ENCODE measurements at places on chromosomes 2 and 18.

DNA sequence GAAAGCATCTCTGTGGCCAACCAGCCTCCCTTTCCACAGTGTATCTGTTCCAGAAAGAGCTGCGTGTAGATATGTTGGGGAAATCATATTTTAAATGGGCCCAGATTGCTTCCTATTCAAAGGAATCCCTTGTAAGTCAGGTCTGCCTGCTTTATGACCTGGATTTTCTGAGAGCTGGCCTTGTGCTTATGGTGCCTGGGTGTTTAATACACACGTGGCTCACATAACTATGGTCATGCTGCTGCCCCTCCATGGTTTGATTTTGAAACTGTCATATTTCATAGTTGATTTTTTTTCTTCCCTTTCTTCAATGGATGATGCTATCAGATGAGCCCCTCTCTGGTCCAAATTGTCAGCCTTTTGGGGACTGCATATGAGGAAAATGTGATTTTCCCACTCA lies 111.5 kb upstream of the CNGA3 start:
- DNase-seq: no peak

- no peak for DNase-seq
These were observed 869.4 kb upstream of the ID2 start for GRCh38 chr2:7812231-7812995.

DNA sequence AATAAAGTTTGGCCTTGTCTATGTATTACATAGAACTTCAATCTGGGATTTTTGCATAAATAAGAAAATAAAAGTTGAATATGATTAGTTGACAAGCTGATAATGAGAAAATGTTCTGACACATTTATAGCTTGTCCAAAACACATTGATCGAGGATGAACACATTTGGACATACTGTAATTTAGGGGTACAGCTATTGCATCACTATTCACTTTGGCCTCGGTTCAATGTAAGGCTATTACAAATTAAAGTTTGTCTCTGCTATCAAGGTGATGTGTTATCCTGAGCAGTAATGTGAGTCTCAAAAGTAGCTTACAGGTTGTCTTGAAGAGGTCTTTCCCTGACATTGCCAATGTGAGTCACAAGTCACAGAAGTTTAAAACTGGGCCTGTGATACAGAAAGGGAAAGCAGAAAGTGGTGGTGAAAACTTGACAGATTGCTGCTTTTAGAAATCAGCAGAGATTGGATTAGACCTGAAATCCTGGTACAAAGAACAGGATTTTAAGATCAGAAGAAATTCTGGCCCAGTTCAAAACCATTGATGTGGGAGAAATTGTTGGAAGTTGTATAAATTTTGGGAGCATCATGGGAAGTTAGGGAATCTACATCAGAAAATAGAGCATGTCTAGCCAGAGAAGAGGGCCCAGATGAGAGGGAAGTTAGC lies 674.1 kb downstream of the NYAP2 start:
- no peak for DNase-seq

GRCh38 chr2:201197781-201198180 lies 14.8 kb downstream of the CASP10 start:
- no peak for DNase-seq

- no peak for DNase-seq
These were observed 165.0 kb downstream of the RAD51AP2 start for GRCh38 chr2:17353263-17353662.

GRCh38 chr2:37322368-37322767 lies 2.3 kb downstream of the PRKD3 start:
- no peak for DNase-seq

DNA sequence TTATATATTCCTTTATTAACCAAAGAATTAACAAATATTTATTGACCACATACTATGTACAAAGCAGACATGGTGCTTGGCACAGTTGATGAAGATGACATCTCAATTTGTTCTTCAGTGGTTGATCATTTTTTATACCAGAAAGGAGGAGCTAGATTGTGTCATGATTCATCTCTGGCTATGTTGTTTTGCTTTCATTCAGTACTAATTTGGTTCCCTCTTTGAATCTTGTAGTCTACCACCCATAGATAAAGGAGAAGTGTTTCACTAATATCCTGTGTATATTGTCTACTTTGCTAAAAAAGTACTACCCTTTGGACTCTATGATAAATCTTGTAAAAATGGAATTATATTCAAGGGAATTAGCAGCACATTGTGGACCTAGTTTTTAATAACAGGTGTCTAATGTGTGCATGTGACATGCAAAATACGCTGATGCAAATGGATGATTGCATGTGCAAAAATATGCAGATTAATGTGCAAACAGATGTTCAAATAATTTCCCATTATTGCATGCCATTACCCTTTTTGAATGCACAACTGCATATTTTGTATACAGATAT lies 313.2 kb upstream of the ZEB2 start:
- no peak for DNase-seq

DNA sequence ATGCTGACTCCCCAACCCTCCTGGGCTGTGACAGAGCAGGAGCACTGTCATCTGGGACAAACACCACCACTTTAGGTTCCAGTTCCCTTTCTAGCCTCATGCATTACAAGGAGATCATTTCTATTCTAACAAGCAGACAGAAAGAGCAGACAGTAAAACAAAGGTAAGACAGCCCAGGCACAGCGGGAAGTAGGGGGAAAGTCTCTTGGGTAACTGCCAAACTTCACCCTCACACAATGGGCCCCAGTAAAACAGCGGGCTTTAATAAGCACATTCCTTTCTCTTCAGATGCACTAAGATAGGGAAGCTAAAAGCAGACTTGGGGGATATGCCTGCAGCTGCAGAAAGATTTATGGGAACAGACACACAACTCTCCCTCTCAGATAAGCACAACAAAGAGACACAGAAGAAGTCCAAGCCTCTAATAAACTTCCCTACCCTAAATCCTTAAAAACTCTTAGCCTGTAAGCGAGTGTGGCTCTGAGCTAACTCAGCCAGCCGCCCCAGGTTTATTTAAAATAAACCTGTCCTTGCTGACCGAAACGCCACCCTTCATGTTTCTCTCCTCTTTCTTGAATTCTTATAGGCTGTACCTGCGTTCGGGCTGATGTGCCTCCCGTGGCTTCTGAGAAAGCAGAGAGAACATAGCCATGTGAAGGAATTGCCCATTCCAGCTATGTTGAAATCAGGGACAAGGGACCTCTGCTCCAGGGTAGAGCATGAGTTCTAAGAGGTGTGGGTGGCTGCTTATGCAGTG lies 726.8 kb upstream of the DDX18 start:
- no peak for DNase-seq

DNA sequence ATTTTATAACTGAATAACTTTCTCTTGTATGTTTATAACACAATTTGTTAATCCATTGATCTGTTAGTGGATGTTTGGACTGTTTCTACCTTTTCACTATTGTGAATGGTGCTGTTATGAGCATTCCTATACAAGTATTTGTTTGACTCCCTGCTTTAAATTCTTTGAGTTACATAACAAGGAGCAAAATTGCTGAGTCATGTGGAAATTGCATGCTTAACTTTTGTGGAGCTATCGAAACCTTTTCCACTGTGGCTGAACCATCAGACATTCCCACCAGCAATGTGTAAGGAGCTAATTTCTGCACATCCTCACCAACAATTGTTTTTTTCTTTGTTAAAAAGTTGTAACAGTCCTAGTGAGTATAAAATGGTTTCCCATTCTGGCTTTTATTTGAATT lies 415.5 kb downstream of the CBLN2 start:
- DNase-seq: no peak

DNA sequence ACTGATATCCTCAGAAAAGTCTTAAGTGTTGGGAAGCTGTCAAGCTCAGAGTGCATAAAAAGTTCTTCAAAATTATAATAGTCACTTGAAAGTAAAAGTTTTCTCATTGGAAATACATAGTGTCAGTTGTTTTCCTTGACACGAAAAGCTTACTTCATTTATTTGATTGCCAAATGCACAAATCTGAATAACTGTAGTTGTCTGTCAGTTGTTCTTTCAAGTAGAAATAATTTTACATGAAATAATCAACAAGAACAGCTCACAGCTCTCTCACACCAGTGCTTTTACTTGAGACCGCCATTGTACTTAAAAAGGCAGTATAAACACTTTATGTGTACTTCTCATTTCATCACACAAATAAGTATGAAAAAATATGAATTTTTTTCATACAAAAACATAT lies 163.3 kb upstream of the NXPH2 start:
- DNase-seq: no peak

- DNase-seq: no peak
These were observed 27.3 kb downstream of the LPIN2 start for GRCh38 chr18:2985628-2986027.

- no peak for DNase-seq
These were observed 30.7 kb downstream of the IGFBP5 start for GRCh38 chr2:216664593-216665034.

DNA sequence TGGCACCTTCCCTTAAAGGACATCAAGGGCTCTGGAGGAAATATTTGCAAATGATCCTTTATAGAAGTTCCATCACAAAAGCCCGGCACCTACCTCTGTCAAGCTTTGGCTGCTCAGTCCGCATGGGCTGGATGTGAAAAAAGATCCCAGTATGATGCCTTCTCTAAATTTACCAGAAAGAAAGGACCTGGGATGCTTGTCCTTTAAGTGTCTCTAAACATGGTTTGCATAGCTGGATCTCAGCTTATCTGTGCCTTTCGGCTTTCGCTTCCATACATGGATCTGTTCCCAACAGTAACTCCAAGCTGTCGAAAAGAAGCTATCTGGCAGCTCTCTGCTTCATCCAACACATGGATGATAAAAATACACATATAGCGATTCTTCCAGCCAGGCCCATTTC lies 60.4 kb upstream of the SLC8A1 start:
- DNase-seq: no peak

DNA sequence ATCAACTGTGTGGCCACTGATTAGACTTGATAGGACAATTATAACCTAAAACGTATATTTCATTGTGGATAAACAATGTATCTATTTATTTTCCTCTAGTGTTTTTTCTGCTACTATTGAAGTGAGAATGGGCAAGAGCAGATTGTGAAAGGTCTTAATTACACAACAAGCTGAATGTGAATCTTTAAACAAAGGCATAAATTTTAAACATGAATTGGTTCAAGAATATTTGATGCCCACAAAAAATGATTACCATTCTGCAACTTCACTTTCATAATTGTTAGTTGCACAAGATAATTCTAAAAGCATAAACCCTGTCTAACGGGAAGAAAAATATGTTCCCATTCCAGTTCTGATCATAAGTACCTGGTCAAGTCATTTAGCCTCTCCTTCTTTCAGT lies 285.6 kb downstream of the GULP1 start:
- no peak for DNase-seq

GRCh38 chr2:30527411-30527810 lies 80.4 kb downstream of the LCLAT1 start:
- DNase-seq: no peak

GRCh38 chr18:58507880-58508279 lies 121.0 kb downstream of the ALPK2 start:
- DNase-seq: no peak

GRCh38 chr2:144048631-144049060 lies 471.3 kb downstream of the ZEB2 start:
- DNase-seq: no peak

- no peak for DNase-seq
These were observed 89.2 kb downstream of the SP100 start for GRCh38 chr2:230505162-230505561.

DNA sequence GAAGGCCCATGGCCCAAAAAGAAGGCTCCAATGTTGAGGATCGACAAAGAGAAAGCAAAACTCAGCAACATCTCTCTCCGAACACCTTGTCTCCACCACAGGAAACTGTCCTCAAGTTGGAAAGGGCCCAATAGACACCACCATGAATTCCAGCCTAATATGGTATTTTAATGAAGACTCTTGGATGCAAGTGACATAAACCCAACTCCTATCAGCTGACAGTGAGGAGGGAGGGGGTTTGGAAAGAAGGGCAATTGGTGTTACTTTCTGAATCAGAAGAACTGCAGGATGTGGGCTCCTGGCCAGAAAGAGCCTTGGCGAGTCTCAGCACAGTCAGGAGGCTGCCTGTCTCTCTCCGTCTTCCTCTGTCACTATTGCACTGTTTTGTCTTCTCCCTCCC lies 40.3 kb upstream of the SIGLEC15 start:
- no peak for DNase-seq
